Fibroblast of skin of abdomen (primary cell): ENCODE measurements at places on chromosomes 11 and 22.

DNA sequence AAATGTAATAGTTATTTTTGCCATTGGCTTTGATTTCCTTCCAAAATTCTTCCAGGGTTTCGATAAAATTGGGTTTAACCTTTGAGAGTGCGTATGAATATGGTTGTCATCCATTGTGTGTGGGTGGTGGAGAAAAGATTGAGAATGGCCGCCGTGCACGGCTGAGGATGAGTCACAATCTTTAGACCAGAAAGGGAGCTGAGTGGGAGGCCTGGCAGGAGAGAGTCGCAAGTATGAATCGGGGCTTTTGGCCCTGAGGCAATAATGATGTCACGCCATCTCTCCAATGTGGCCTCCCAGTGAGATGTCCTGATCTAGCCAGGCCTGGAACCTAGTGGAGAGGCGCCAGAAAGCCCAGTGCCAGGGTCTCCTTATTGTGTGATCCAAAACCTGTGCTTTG, 33.1 kb upstream of the SMPD1 start:
- peak; percentile 71 for DNase-seq

DNA sequence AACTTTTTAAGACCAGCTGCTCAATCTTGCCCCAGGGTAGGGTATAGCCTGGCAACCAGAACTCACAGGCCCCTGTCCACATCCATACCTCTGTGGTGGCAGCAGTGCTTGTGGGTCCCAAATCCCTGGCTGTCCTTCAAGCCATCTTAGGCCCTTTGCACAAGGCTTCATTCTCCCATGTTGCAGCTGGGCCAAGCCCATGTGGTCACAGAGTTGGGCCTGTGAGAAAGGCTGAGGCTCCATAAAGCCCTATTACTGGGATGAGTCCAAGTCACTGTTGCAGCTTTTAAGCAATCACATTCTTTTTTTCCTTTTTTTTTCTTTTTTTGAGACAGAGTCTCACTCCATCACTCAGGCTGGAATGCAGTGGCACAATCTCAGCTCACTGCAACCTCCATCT, 47.9 kb upstream of the SLC25A1 start:
- DNase-seq = no peak

DNA sequence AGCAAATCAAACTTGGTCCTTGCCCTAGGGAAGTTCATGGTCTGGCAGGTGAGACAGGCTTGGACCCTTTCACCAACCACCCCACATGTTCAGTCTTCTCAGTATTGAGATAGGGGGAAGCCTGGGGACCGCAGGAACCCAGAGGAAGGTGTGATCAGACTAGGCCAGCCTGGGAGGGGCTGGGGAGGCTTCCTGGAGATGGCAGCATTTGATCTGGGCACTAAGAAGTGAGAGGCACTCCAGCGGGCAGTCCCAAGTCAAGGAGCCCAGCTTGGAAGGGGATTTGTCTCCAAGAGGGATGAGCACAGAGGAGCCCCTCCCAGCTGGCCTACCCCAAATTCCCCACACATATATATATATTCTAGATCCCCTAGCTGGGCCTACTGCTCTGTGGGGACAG, 5.4 kb downstream of the LRRC32 start:
- no peak for DNase-seq

DNA sequence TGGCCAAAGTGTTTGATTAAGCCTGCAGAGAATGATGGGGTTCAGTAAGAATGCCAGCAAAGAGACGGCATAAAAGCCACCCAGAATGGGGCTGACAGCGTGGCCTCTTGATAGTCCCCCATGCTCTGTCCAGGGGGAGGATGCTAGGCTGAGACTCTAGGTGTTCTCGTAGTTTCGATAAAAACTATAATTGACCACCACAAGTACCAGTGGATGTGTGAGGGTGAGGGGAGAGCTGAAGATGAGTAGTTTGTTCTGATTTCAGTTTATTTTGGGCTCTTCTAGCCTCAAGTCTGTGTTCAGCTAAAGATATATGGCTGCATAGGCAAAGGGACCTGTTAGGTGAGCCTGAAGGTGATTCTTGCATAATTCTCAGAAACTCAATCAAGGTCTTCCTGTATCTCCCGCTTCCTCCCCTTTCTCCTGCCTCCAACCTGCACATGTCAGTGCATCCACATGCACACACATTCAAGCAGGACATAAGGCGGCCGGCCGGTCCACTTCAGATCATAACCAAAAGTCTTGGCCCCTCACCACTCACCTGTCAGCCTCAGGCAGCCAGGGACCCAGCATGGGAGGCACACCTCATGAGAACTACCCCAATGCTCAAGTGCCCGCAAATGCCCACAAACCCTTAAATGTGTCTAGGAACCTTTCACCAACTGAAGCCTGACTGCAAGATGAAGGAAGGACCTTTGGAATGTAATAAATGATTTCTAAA, 31.2 kb downstream of the FLI1 start:
- DNase-seq = no peak

GRCh38 chr11:68036141-68036716, 2.6 kb upstream of the TCIRG1 start:
- DNase-seq = no peak

DNA sequence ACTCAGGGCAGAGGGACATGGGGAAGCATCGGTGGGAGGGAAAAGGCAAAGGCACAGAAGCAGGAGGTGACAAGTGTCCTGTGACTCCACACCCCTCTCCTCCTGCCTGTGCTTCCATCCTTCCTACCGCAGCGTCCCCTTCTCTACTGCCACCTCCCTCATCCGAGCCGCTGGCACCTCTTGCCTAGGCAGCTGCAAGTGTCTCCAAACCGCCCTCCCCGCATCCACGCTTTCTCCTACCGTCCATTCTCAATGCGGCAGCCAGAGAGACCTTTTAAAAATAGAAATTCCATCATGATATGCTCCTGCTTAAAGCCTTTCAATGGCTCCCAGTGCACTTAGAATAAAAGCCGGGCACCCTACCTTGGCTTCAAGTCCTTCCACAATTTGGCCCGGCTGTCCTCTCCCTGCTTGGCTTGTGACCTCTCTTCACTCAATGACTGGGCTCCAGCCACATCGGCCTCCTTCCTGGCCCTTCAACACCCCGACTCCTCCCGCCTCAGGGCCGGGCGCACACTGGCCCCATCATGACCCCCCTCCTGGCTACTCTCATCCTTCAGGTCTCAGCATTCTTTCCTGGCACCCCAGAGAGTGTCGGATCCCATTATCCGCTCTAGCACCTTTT, 16.5 kb downstream of the LRRC10B start:
- no peak for DNase-seq

- peak; percentile 25 for DNase-seq
Observed at GRCh38 chr11:15882876-15883454, 473.4 kb downstream of the SOX6 start.

GRCh38 chr11:74896311-74896710, 52.6 kb downstream of the XRRA1 start:
- DNase-seq = no peak

DNA sequence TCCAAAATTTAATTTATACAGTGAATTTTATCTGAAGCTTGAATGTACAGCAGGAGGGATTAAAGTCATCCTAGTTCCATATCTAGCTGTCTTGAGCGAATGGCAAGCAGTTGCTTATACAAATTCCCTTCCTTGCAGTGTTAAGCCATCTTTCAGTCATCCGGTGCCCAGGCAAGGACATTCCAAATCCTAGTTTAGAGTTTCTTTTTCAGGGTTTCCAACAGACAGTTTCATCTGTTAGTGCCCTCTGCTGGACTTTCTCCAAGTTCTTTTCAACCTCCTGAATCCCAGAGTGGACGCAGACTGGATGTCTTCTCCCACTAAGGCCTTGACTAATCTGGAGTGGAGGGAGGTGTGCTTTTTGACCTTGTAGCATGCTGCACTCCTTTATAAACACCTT, 45.4 kb downstream of the GRAMD1B start:
- peak; percentile 44 for DNase-seq

DNA sequence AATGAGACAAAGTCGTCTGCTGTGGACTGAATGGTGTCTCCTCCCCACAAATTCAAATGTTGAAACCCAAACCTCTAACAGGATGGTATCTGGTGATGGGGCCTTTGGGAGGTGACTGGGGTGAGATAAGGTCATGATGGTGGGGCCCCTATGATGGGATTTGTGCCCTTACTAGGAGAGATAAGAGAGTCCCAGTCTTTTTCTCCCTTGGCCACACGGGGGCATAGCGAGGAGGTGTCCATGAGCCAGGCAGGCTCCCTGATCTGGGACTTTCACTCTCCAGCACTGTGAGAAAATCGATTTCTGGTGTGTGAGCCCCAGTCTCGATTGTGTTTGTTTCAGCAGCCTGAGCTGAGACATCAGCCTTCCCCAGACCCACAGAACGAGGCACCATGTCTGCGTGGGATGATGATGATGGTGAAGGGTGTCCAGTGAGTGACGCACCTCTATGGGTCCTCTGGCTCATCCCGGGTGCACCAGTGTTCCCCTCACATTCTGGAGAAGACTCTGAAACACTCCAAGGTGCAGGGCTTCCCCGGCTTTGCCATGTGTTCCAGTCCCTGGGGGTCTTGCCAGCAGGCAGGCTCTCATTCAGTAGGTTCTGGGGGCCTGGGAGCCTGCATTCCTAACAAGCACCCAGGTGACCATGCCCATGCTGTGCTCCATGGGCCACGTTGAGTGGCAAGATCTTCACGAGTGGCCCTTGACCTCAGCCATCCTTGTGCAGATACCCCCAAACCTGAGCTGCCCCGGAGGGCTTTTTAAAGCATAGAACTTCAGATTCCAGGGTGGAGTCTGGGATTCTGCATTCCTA, 363.0 kb downstream of the CTTN start:
- no peak for DNase-seq

DNA sequence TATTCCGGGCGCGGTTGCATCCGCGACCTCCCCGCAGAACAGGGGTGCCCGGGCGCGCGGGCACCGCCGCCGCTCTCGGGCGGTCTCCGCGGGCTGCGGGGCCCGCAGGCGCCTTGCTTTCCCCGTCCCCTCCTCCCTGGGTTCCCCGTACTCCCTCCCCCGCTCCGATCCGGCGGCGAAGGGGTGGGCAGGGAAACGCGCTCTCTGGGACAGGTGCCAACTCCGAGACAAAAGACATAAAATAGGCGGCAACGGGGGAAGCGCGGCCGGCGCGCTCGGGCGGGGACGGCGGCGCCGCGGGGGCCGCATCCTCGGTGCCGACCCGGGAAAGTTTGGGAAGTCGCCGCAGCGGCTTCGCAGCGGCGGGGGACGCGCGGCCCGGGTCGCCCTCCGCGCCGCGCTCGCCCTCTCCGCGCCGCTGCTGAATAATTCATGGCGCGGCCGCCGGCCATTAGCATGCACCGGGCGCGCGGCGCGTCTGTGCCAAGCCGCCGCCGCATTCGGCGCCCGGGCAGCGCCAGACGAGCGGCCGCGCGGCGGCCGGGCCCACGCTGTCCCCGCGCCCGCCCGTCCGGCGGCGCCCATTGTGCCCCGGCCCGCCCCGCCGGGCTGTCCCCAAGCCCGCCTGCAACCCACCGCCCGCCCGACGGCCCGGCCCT, 78.7 kb upstream of the PPARA start:
- DNase-seq = peak; percentile 97

- DNase-seq = peak; percentile 82
Observed at GRCh38 chr22:27435844-27436576, 365.5 kb downstream of the MN1 start.

DNA sequence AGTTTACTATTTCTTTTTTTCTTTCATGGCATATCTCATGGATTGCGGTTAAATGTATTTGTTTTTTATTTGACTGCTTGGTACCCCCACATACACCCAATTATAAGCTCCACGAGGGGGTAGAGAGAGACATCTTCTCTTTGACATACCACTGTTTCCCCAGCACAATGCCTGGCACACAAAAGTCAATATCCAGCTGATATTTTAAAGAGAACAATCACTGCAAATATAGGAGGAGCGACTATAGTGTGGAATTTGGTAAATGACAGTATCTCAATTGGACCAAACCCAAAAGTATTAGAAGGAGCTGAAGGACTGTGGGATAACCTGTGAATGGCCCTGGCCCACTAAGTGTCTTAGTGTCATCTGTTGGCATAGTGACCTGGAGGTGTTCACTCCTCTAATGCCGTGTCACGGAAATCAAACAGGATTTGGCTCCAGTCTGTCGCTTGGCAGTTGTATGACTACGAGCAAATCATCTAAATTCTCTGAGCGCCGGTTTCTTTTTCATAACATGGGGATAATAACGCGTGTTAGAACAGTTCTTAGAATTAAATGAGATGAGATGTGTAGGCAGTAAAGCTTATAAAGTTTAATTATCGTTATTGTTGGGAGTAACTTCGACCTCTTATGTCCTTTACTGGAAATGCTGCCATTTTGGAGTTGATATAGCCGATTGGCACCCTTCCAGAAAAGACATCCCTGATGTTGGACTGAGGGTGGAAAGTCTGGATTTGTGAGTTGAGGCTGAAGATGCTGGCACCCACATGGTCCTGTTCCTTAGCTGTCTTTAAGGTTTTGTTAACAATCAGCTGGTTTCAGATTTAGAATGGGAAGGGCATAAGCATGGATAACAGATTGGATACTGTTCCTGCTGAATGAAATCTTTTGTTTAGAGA, 144.5 kb downstream of the DBX1 start:
- DNase-seq = no peak

GRCh38 chr11:288478-289397, at the start of gene PGGHG:
PGGHG (plus strand) TSS chr11:289126; CDS start chr11:289817, 691 bp downstream.
- DNase-seq = peak; percentile 35

DNA sequence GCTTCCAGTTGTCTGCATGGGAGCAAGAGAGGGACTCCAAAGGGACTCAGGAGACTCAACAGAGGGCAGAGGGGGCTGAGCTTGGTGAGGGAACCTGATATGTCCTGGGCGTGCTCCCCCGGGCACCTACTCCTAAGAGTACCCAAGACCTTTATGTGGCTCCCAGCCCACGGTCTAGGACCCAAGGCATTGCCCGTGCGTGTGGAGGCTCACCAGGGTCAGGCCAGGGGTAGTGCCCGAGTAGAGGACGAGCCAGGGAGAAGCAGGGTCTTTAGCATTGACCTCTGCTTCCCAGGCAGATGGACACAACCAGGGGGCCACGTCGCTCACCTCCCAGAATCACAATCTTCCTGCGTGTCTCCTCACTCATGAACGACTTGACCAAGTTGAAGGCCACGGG, 13.4 kb downstream of the SEC14L4 start:
- no peak for DNase-seq

- DNase-seq = peak; percentile 50
Observed at GRCh38 chr11:30196400-30197206, 34.2 kb upstream of the FSHB start.

- DNase-seq = peak; percentile 9
Observed at GRCh38 chr11:30830681-30831080, 244.5 kb upstream of the MPPED2 start.

DNA sequence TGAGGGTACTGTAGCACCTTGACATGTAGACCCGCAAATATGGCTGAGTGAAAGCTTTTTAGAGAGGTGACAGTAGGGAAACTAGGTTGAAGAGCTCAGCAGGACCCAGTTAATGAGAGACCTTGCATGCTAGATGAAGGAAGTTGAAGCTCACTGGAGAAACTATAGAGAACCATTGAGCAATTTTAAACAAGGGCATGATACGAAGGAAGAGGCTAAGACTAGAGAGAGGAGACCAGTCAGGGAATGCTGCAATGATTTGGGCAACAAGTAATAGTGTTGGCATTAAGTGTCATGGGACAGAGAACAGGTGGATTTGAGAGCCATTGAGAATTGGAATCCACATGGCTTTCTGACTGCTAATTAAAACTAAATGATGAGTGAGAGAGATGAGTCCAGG, 4.1 kb downstream of the OLFML1 start:
- no peak for DNase-seq

- DNase-seq = peak; percentile 48
Observed at GRCh38 chr22:38017272-38017920, 33.0 kb upstream of the SOX10 start.

- DNase-seq = no peak
Observed at GRCh38 chr11:120136356-120136755, 1.6 kb downstream of the TRIM29 start.

- DNase-seq = no peak
Observed at GRCh38 chr11:45267052-45267451, 19.1 kb downstream of the SYT13 start.

GRCh38 chr22:42380769-42381551, 51.2 kb downstream of the NFAM1 start:
- no peak for DNase-seq
